Stimulated activated CD8-positive, alpha-beta memory T cell treated with anti-CD3 and anti-CD28 coated beads, Interleukin-7, amount 100 ng/mL, for 1 hour (primary cell): ENCODE measurements at places on chromosomes 7 and 10.

DNA sequence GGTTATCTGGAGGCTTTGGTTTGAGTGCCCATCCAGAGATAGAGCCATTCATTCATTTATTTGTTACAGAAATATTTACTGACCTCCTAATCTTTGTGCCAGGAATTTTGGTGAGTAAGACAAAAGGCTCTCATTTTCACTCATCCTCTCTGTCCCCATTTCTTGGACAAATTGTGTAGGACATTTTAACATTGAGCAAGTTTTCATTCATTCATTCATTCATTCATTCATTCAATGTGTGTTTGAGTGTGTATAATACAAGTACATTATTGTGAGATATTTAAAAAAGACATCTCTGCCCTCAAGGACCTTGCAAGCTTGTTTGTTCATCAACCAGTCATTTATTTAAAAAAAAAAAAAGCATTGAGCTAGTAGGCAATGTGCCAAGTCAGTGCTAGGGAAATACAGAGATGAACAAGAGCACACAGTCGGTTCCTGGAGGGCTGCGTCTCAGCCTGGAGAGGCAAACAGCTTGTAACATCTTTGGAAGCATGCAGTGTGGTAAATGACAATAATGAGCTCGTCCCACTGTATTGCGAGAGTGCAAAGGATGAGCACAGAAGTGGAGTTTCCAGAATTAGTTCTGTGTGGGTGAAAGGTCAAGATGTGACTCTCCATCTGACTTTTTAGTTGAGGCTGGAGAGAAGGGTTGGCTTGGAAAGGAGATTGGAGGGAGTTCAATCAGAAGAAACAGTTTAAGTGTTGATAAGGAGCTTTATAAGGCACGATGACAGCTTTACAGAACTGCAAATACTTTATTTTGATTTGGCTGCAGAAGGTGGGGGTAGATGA, 50.5 kb upstream of the HBP1 start:
- no peak for DNase-seq

DNA sequence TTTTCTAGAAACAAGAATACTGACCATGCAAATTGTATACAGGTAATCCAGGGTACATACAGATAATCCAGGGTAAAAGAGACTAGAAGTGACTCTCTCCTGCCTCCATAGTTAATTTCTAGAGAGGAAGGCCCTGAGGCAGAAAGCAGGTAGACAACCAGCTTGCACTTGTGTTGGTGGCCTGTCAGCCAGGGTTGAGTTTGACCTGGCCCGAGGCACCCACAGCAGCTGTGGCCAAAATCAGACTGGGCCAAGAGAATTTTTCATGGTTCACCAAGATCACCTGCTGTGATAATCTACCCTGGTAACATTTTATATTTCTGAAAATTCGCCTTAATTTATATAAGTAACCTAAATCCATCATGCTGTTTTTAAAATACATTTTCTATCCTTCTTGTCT, 386.5 kb upstream of the ETV1 start:
- DNase-seq, result no peak

- DNase-seq, result peak; percentile 38
Observed at GRCh38 chr10:114470956-114471905, 66.9 kb upstream of the AFAP1L2 start.

DNA sequence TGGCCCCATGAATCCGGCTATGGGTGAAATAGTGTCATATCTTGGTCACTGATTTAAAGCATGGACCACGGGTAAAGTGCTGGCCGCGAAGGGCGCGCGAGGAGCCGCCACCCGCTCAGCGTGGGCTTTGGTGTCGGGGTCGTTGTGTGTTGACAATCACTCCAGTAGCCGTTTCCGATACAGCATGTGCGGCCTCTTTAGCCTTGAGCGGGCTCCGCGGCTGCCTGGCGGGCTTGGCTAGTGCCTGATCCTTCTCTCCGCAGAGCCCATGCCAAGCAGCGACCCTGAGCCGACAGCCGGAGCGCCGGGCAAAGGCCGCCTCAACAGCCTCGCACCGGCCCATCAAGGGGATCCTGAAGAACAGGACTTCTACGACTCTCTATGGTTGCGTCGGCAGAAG, 105.9 kb downstream of the SLC37A3 start:
- no peak for DNase-seq

DNA sequence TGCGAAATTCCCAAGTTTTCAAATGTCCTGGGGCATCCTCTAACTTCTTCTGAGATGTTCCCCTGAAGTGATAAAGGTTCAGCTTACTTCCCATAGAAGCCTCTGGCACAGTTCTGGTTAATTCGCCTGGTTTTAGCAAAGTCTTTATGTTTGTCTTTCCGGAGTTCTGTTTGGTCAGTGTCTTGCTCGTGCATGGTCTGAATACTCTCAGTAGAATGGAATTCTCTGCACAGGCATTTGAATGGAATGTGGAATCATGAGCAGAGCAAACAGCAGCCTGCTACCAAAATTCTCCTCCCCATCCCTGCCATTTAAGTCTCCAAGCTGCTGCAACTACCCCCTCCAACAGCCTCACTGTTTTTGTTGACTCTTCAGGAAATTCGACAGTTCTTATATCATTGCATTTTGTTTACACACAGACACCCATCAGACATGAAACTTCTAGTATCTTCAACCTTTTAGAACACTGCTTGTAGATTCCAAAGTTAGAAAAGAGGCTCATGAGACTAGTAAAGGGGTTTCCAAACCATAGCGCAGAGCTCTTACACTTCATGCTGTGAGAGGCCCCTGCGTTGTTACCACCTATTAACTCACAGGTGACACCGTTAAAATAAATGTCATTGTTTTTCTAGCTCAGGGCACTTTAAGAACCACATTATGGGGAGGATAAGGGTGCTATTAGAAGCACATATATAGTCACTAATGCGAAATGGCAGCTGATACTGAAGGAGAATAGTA, 129.7 kb downstream of the PLCE1 start:
- DNase-seq, result no peak

DNA sequence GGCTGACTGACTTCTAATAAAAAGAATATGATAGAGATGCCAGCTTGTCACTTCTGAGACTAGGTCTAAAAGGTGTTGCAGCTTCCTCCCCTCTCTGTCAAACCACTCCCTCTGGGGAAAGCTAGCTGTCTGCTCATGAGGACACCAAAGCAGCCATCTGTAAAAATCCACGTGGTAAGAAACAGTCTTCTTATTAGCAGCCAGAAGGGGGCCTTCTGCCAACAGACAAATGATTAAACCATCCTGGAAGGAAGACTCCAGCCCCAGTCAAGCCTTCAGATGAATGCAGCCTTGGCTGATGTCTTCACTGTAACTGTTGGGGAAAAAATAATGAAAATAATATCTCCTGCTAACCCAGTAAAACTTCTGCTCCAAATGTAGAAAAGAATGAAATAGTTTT, 41.9 kb upstream of the DAGLB start:
- DNase-seq, result no peak

- no peak for DNase-seq
Observed at GRCh38 chr10:102643336-102644065, 778 bp upstream of the TRIM8 start.

DNA sequence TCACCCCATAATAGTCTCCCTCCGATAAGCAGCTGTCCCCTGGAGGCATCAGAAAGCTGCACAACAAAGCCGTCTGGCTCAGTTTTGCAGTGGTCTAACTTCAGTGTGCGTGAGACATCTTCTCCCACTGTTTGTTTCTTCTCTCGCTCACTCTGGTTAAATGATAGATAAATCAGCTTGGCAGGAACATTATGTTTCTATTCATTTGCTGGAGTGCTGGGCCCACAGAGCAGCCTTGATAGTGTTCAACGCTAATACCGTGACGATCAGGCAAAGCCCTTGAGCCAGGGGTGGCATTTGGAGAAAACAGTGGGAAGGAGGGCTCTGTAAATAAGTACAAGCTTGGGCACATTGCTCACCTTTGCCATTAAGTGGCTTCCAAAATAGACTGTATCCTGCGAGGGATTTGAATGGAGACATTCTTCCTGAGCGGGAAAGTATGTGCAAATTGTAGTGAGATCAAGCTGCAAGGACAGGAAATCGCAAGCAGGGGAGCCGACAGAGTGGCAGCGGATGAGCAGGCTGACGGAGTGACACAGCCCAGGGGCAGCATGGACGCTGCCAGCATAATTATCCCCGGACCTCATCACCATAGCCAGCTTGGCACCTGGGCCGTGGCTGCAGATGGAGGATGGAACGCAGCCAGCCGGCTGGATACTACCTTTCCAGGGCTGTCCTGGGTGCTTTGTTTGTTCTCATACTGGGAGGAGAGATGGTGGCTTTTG, 256.8 kb upstream of the FZD8 start:
- DNase-seq, result no peak

- DNase-seq, result no peak
Observed at GRCh38 chr7:69757981-69758430, 159.7 kb downstream of the AUTS2 start.

- no peak for DNase-seq
Observed at GRCh38 chr7:112182749-112183148, 23.4 kb downstream of the DOCK4 start.

GRCh38 chr10:89633484-89633883, 11.6 kb downstream of the PANK1 start:
- DNase-seq, result no peak
